ENCODE measurements at places on chromosomes 5 and 9.

DNA sequence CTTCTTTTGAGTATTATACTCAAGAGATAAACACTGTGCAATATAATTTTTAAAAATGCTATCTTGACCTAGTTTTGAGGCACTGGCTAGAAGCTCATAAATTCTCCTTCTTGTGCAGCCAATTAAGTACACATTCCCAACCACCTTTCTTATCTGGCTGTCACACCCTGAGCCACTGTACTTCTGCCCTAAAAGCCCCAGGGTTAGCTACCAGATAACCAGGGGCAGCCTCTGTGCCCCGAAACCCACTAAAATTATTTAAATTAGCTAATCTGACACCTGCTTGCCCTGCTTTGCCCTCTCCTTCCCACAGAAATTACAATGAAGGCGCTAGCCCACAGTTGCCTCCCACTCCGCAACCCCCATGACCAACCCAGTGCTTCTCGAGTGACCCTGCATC lies 597.3 kb upstream of the TYRP1 start:
- DNase-seq, result no peak

- DNase-seq, result no peak
Measured at GRCh38 chr9:136297766-136298735, 5.8 kb downstream of the CCDC187 start.

DNA sequence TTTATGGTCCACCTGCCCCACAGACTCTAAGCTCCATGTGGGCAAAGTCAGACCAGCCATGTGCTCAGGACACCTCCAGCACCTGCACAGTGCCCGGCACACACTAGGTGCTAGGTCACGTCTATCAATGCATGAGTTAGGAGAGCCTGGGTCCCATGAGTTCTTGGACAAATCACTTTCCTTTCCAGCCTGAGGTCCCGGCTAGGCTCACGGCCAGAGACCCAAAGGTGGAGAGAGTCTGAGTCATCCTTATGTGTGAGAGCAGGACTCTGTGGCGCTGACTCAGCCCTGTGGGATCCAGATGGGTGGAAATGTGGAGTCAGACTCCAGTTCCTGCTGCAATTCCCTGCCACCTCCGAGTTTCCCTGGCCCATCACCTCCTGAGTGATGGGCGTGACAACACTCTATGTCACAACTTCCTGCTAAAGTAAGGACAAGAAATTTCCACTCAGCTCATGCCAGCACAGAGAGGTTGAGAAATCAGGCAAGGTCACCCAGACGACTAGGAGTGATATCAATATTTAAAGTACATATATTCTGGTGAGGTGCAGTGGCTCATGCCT lies 2.5 kb upstream of the ST6GALNAC4 start:
- no peak for DNase-seq

GRCh38 chr5:53123702-53124101 lies 14.1 kb upstream of the MOCS2 start:
- DNase-seq, result no peak

GRCh38 chr9:105144076-105144475 lies 100.4 kb upstream of the SLC44A1 start:
- DNase-seq, result no peak

DNA sequence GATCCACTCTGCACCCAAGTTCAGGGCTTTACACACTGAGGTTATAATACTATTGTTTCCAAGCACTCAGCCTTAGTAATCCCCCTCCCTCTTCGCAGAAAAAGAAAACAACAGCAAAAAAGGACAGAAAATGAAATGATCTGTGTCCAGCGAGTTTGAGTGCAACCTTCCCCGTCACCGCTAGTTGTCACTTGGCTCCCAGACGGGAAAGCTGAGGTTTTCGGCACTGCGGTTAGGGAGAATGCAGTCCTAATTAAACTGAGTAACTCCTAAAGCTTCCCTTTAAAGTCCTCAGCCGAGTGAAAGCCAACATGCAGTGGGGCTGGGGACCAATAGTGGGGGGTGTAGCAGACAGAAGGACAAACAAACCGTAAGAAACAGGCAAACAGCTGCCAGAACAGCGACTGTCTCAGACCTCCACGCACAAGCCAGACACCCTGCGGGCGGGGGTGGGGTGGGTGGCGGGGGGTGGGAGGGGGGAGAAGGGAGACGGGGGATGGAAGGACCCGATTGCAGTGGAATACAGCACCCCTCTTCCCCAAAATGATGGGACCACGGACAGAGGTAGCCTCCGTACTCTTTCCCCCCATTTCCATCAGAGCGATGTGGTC lies 680 bp downstream of the GLRA1 start:
- no peak for DNase-seq

DNA sequence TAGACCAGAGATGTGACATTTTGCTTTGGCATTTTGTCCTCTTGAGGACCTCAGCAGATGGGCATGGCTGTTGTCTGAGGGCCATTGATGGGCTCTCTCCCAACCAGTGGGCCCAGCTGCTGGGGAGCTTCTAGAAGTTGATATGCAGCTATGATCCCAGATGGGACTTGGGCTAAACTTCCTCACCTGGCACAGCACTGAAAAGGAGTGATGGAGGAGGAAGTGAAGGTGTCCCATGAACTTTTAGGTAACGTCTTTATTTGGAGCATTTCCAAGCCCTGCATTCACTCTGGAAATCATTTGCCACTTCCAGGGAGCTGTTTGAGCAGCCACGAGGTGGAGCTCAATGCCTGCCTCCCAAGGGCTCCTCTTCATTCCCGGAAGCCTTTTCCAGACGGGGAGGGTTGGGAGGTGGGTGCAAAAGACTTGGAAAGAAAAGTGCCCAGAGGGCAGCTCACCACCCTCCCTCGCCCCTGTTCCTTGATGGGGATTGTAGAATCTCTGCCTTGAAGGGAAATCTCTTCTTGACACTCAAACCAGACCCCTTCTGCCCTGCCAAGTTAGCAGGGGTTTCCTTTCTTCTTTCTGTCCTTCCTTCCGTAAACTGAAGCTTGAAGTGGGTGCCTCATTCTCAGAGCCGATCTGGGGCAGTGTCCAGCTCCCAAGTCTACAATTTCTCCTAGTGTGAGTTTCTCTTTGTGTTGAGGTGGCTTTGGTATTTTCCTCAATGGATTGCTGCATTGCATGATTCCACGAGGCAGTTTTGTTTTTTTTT lies 18.1 kb upstream of the NEUROG1 start:
- DNase-seq, result no peak

DNA sequence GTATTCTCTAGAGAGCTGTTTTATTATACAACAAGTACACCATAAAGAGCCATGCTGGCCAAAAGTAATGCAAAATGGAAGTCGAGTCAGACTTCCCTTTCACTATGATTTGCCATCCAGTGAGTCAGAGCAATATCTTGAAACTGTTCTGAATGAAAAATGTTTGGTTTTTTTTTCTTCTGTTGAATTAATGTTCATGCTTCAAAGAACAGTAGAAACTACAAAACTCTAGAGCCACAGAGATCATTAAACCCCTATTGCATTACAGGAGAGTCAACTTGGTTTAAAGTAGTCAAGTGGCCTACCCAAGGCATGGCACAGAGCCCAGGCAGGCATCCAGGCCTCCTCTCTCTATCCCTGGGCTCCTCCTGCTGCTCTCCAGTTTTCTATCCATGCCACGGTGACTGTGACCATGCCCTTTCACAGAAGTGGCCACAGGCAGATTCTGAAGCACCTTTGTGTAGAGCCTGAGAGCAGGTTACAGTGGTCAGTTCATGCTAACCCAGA lies 358.9 kb downstream of the DEPDC1B start:
- DNase-seq, result no peak

GRCh38 chr9:12352045-12352315 lies 341.2 kb upstream of the TYRP1 start:
- DNase-seq, result no peak

DNA sequence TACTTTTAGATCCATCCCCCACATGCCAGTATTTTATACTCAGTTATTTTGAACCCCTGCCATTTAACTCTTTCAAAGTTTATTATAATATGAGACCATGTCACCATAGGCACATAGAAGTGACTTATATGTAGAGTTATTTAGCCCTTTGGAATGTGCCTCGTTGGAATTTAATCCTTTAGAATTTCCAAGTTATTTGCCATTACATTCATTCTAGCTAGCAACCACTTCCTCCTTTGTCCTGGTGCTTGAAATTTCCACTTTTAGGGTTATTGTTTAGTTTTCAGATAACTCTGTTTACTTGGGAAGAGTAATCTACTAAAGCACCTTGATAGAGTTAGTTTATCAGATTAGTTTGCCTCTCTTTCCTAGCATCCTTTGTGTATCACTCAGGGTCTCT lies 82.8 kb upstream of the TLE1 start:
- no peak for DNase-seq

- DNase-seq, result no peak
Measured at GRCh38 chr5:178080618-178081410, 32.5 kb upstream of the N4BP3 start.

GRCh38 chr5:492314-492893 lies 31.8 kb downstream of the SLC9A3 start:
- no peak for DNase-seq

- no peak for DNase-seq
Measured at GRCh38 chr9:92752812-92753404, 11.7 kb downstream of the BICD2 start.

GRCh38 chr5:154206311-154206710 lies 15.8 kb downstream of the GALNT10 start:
- DNase-seq, result no peak

DNA sequence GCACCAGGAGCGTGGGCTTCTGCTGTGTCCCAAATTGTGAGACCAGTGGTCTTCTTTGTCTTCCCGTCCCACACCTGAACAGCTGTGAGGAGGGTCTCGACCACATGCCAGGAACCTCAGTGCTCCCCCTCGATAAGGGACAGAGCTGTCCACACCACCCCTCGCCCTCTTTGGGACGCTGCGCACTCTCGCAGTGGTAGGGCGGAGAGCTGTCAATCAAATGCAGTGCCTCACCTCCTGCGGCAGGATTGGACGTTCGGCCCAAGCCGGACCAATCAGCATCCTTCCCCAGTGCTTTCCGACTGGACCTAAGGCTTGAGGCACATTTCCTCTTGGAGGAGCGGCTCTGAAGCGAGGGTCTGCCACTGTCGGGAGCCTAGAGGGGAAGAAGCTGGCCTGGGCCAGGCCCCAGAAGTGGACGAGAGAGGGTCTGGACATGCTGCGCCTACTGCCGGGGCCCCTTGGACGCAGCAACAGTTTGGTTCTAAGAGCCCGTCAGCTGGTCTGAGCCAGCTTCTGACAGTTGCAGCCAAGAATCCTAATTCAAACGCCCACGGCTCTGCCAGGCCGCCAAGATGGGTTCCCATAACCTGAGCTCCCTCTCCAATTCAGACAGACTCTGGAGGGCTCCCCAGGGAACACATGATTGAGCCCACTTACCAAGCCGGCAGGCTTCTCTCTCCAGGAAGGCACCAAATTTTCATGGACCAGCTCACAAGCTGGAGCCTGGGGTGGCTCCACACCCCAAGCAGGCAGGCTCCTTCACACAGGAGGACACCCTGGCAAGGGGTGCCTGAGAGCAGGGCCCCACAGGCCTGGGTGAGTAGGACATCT lies 28.1 kb upstream of the ADAMTS2 start:
- DNase-seq, result no peak

DNA sequence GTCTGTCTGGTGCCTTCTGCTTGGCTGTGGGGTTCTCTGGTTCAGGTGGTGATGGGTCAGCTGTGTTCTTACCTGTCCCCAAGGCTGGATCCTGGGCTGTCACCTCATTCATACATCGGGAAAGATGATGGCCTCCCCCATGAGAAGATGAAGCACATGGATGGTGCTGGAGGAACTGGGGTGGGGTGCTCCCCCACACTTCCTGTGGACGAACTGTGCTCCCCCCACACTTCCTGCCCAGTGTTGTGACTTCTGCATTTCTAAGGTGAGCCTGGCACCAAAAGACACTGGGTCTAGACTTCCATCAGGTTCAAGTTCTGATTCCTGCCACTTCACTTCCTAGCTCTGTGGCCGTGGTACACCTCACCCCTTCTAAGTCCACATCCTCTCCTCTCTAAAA lies 4.3 kb upstream of the SURF6 start:
- no peak for DNase-seq

- no peak for DNase-seq
Measured at GRCh38 chr9:93120846-93121315, 13.2 kb downstream of the NINJ1 start.

GRCh38 chr9:87781331-87781730 lies 55.4 kb downstream of the CTSL start:
- no peak for DNase-seq

GRCh38 chr9:136439481-136440408 lies at the start of gene INPP5E:
Gene INPP5E (minus strand): TSS chr9:136439845. CDS start chr9:136439419, 426 bp downstream.
- peak; percentile 82 for DNase-seq

GRCh38 chr5:1523480-1523792 lies 324 bp downstream of the LPCAT1 start:
- no peak for DNase-seq

GRCh38 chr9:4068914-4069313 lies 231.0 kb downstream of the GLIS3 start:
- no peak for DNase-seq

DNA sequence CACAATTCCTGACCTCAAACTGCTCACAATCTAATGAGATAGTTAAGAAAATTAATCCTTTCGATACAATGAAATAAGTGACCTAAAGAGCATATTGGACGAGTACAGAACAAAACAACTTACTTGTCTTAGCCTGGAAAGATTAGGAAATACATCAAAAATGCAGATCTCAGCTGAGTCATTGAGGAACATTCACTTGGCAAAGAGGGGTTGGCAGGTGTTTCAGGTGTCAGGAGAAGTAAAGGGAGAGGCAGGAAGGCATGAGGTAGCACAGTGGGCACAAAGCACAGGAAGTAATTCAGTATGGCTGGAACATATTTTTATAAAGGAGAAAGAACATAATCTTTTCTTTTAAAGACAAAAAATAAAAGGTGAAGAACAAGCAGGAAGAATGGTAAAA lies 628.8 kb upstream of the RGMB start:
- no peak for DNase-seq

GRCh38 chr9:34580358-34580757 lies 9.2 kb downstream of the CNTFR start:
- DNase-seq, result no peak

GRCh38 chr9:137315581-137316011 lies 13.5 kb upstream of the NRARP start:
- DNase-seq, result peak; percentile 39

GRCh38 chr9:87216036-87216435 lies 268.7 kb upstream of the GAS1 start:
- no peak for DNase-seq

DNA sequence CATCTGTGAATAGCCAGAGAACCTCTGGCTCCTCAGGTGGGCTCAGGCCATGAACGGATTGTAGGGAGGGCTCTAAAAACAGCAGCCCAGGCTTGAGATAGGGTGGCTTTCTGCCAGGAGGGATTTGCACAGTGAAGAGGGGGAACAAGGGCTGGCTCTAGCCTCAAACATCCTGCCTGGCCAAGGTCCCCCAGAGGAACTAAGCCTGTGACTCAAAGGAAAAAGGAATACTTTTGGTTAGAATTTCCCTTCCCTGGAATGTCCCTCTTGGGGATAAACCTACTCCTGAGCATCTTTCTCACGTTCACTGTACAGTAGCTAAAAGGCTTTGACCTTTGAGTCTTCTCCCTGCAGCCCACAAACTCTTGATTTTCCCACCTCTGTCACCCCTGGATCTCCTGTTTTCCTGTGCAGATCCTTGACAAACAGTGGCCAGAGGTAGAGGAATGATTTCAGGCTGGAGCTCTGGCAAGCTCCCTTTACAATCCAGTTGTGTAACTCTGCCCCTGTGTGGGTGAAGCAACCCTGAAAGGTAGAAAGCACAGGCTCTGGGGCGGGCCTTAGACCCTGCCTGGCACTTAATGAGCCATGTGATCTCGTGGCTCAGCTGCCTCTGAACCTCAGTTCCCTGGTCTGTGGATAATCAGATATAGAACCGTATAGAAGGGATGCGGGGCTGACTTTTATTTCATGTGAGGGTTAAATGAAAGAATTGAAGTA lies 17.4 kb downstream of the SEC61B start:
- DNase-seq, result no peak

GRCh38 chr5:7802855-7803254 lies 48.1 kb downstream of the CFAP90 start:
- no peak for DNase-seq

Measured in mesothelial cell of epicardium (in vitro differentiated cells).